ENCODE measurements at places on chromosomes 16 and 17.

DNA sequence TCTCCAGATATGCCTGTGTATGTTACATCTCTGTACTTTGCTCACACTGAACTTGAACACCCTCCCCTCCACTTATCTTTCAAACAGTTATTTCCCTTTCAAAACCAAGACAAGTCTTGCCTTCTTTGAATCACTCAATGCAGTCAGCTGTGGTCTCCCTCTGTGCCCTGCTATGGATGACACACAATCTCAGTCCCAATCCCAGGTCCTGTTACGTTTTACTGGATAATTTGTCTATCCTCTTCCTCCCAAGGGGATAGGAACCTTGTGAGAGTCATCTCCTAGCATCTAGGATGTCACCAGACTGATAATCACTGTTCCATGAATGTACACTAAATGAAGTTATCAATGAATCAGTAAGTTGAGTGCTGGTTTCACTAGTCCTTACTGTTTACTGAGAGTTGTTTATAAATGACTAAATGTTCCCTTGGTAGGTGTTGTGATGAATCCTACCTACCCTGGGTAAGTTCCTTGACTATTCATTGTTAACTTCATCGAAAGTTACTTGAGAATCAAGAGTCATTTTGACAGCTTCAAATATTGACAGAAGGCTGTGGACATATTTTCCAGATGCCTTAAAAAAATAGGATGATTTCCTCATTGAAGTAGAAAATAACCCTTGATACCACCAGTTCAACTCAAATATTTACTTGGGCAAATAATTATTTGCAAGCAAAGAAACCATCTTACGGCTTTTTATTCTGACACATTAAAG lies 244.9 kb downstream of the PRKCA start:
- no peak for DNase-seq

DNA sequence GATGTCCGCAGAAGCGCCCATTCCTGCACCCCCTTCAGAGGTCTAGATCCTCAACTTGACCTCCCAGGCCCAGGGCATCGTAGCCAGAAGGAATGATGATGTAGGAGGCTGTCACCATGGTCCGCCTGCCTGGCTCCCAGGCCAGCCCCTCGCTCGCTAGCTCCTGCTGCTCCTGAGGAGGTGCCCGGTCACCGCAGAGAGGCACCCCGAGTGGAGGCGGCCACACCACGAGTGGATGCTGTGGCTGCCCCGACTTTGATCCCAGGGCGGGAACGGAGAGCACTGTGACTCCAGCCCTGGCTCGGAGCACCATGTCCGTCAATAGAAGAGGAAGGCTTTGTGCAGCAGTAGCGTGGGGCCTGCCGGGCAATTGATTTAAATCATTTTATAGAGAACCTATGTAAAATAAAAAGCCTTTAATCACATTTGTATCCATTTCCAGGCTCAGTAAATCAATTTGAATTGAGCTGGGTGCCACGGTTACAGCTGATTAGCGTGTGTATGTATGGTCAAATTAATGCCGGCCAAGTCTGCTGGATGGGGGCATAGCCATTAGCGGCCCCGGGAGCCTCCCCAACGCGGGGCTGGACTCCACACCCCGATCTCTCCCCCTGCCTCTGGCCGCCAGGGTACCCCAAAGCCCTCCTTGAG lies 122.6 kb upstream of the GSE1 start:
- no peak for DNase-seq

- DNase-seq: no peak
These were observed 47.5 kb downstream of the MAP2K6 start for GRCh38 chr17:69461951-69462369.

DNA sequence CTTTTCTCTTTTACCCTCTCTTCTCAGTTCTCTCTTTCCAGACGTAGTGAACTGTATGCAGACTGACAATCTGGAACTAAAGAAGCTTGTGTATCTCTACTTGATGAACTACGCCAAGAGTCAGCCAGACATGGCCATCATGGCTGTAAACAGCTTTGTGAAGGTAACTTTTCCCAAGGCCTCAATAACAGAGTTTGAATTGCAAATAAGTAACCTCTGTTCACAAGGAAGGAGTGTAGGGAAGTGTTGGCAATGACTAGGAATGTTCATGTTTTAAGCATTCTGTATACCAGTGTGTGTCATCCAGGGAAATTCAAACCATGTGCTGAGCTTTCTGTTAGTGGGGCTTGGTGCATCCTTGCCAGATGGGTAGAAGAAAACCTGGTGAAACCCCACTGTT lies 18.6 kb downstream of the AP2B1 start:
- no peak for DNase-seq

GRCh38 chr17:67656494-67657203 lies 61.1 kb upstream of the NOL11 start:
- DNase-seq: no peak

- DNase-seq: peak; percentile 60
These were observed 23.1 kb upstream of the SDK2 start for GRCh38 chr17:73667181-73667959.

GRCh38 chr17:30352240-30352814 lies 18.5 kb upstream of the TMIGD1 start:
- no peak for DNase-seq

DNA sequence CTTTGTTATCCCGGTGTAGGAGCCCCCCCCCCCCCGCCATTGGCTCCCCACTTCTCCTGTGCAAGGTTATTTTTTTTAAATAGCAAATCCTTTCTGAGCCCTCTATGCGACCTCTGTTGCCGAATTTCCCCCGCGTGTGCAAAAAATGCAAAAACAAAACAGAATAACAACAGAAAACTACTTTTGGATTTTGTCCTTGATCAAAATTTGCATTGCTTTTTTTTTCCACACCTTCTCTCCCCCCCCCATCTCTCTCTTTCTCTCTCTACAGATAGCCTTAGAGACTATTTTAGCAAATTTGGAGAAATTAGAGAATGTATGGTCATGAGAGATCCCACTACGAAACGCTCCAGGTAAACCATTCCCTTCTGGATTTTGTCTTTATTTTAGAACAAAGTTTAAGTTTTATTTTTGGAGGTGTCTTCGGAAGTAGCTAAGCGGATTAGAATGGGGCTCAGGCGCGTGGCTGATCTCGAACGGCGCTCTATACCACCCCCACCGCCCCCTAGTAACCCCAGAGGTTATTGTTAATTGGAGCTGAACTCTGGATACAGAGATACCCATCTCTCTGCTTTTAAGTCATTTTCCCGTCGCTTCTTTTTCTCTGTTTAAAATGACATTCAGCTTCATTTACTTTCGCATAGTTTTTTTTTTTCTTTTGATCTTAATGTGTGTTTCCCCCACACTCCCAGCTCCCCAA lies 1.0 kb downstream of the MSI2 start:
- DNase-seq: peak; percentile 38

GRCh38 chr17:21082001-21082436 lies 39.2 kb upstream of the USP22 start:
- DNase-seq: no peak

DNA sequence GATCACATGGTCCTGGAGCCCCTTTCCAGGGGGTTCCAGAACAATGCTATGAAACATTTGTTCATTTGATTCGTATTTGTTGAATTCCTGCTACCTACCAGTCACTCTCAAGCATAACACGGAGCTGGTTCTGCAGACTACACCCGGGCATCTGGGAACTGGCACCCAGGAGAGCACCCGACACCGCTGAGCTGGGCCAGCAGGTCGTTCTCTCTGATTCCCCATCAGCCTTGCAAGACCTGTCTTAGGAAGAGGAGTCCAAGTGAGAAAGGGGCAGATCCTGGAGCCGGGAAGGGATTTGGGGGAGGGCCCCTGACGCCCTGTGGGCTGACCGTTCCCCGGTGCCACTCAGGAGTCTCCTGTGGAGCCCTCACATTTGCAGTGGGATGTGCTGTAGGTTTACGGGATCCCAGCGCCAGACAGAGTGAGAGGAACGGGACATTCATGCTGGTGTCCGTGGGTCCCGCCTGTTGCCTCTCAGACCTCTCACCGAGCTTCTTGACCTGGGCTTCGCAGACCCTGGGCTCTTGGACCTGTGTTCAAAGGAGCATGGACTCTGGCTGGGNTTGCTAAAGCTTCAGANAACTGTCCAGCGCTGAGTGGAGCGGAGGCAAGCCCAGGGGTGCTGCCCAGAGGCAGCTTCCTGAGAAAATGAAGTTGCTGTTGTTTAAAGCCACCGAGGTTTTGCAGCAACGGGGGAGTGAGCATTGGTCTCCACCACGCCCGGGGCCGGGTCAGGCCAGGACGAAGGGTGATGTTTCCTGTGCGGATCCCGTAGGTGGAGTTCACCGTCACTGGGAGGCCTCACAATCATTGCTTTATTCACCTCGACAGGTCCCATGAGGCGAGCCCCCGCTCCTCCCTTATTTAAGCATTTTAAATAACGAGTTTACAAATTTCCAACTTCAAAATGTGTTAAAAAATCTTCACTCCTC lies 49.2 kb downstream of the METRNL start:
- no peak for DNase-seq

DNA sequence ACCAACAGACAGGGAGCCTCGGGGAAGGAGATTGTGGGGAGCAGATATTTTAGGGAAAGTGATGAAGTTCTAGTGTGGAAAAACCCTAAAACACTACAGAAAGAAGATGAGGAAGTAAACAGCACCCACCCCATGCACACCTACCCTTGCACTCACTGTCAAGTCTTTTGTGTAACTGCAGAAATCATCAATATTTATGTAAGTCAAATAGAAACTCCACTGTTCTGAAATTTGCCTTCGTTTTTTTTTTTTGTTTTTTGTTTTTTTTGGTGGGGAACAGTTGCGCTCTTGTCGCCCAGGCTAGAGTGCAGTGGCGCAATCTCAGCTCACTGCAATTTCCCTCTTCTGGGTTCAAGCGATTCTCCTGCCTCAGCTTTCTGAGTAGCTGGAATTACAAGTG lies 273.4 kb downstream of the CPPED1 start:
- no peak for DNase-seq

- DNase-seq: no peak
These were observed 16.3 kb downstream of the SNX29 start for GRCh38 chr16:11992586-11993524.

DNA sequence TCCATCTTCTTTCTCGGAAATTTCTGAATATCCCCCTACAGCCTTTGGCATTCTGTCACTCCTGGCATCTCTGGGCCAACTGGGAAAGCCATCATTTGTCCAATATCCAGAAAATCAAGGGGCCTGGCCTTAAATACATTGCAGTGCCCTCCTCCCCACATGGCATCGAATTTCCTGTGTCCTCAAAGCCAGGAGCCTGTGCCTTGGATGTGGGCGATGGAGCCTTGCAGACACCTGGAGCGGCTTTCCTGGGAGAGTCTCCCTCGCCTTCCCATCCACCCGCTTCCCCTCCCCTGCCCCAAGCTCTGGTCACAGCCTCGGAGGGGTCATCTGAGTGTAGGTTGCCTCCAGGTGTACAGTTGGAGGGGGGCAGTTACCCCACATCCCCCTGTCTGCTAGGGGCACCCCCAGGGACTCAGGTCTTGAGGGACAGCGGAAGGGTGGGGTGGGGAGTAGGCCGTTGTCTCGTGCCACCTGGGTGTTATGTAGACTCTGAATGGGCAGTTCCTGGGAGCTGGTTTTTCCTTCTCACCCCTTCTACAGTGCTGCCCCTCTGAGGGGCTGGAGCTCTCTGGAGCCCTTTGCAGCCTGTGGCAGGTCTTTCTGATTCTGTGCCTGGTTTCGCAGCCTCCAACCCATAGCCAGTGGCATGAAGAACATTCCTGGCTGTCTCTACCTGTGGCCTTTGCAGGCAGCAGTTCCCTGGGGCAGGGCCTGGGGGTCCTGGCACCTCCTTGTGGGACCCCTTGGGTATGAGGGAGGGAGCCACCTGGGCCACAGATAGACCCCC lies 239.8 kb downstream of the SEC14L1 start:
- no peak for DNase-seq

DNA sequence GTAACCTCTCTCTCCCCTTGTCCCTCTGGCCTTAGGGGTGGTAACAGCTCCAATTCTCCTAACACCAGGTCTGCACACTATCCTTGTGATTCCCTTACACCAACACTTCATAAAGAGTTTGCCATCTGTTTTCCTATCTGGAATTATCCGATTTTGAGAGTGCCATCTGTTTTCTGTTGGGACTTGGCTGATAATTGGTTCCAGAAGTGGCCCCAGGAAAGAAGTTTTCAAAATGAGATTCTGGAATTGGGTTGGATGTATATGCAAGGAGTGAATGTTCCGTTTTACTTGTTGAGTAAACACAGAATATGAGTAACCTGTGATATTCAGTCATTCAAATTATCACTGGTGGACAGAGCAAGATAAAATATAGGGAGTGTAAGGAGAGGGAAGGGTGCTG lies 134.1 kb upstream of the HS3ST3A1 start:
- DNase-seq: no peak

DNA sequence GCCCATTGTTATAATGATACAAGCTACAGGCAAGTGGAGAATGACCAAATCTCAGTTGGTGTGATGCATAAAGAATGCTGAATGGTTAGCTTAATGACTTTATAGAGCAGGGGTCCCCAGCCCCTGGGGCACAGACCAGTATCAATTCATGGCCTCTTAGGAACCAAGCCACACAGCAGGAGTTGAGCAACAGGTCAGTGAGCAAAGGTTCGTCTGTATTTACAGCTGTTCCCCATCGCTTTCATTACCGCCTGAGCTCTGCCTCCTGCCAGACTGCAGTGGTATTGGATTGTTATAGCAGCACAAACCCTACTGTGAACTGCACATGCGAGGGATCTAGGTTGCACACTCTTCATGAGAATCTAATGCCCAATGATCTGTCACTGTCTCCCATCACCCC lies 114.0 kb upstream of the ZFHX3 start:
- DNase-seq: no peak

DNA sequence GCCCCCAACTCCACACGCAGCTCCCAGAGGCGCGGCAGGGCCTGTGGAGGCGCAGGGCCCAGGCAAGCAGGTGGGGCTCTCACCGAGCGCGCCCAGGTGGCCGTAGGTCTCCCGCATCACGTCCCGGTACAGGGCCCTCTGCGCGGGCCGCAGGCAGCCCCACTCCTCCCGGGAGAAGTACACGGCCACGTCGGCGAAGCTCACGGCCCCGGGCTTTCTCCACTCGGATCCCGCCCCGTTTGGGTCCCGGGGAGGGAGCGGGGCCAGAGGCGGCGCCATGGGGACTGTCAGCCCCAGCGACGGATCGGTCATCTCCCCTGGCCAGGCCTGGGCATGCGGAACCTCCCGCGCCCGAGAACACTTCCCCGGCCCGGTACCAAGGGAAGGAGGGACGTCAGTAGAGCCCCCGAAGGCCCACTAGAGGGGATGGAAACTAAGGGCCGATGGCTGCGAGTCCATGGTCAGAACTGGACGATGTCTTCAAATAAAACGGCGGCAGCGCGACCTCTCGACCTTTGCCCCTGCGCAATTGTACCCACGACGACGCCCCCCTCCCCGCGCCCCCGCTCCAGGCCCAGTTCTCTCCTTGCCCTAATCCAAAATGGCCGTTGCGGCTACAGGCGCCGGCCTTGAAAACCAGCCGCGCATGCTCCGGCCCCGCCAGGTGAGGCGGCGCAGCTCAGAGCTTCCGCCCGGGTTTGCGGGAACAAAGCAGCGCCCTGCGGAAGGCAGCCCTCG lies at the start of gene ZNF747:
Gene ZNF747 (minus strand): TSS at position 491 of the 738 bp plus-strand sequence. CDS start 179 bp downstream, at position 312.
- peak; percentile 92 for DNase-seq
